ENCODE measurements at places on chromosomes 5 and 9. TPM values are rescaled to one million over a fixed set of nuclear protein-coding genes. Genes with fewer than 3 reads are reported as not detected.
A peak's percentile ranks its signal among the peaks of the same experiment; 100 is the strongest.

DNA sequence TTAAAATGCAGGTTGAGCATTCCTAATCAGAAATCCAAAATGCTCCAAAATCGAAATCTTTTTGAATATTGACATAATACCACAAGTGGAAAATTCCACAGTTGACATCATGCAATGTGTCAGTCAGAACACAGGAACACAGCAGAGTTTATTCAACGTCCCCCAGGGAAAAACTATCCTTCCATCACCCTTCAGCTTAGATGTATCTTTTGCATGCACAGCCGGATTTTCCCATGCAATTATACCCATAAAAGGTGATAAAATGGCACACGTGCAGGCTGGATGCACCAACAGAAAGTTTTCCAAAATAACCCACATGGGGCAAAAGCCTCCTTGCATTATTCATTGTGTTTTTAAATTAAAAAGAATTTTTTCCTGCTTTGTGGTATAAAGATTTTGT lies 71.2 kb downstream of the RAB24 start:
- DNase-seq, result no peak

- DNase-seq, result no peak
These were observed 118.5 kb upstream of the LPCAT1 start for GRCh38 chr5:1642221-1642620.

DNA sequence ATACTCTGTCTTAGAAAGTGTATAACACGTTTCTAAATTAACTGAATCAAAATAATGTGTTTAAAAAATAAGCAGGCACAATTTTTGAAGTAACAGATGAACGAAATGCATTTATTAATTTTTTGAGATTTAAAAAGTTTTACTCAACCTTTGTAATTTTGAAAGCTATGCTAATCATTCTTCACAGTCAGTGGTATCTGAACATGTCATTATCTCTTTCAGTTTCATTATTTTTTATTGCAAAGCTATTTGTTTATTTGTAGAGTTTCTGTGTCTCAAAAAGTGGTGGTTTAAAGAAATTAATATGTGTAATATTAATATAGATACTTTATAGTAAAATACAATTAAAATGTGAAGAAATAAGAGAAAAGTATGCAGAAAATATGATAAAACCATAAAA lies 11.2 kb downstream of the CHSY3 start:
- no peak for DNase-seq

DNA sequence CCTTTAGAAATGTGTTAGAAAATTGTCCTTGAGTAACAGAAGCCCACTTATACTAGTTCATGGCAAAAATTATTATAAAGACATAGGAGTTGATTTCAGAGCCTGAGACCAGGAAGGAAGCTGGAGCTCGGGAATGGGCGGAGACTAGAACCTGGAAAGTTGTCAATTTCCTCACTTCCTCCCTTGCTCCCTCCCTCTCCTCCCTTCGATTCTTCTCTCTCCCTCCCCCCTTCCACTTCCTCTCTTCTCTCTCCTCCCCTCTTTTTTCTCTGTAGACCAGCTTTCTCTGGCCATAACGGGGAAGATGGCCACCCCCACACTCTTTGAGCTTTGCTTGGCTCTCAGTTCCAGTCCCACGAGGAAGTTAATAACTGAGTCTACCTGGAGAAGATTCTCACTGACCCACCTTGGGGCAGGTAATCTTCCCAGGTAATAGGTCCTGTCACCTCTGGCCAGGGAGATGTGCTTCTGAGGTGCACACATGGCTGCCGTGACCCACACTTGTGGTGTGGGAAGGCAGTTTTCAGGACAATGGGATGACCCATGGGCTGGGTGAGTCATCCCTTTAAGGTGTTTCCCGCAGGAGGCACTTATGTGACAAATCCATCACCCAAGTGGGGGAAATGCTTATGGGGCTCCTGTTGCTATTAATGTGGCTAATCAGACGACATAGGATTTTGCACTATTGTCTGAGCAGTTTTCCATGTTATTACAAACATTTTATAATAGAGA lies 78.7 kb downstream of the HSPA4 start:
- no peak for DNase-seq

DNA sequence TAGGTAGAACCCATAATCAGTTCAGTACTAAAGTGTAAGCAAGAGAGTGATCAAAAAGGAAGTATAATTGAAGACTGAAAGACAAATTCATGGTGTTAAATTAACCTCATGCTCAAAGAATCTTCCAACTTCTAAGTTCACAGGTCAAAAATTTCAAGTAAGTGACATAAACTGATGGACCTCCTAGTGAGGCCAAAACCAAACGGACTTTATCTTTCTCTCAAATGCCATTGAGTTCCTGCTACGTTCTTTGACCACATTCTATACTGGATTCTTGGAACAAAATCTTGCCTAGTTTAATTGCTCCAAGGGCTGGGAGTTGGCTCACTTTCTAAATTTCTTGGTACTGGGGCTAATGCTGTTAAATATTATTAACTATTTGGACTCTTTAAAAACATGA lies 794.9 kb downstream of the TLE4 start:
- DNase-seq, result no peak

DNA sequence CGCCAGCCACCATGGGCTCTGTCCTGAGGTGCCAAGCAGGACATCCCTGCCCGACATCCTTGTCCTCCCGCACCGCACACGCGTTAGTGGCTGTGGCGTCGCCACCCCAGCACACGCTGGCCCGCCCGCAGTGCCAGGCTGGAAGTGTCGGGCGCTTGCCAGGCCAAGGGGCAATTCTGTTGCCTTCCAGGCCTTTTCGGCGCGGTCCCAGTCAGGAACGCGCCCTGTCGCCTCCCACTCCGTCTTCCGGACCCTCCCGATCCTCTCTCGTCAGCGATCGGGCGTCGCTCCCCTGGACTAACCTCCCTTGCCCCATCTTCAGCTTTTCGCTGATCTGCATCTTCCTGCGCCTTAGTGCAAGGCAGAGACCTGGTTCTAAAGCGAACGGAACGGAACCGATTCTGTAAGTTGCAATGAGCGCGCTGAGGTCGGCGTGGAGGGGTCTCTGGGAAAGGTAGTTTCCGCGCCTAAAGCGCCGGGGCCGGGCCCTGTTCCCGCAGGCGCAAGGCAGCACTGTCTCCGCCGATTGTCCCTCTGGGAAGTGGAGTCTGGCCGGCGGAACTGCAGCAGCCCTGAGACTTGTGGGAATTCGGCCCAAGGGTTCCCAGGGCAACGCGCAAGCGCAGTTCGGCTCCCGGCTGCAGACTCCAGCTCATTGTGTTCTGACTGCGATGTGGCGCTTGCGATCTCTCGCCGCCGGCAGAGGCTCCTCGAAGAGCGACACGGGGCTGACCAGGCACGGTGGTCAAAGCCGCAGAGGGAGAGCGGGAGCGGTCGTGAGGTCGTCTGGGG lies at the start of gene ZNF454:
TSS of gene ZNF454 (plus strand) at position 630 of the 792 bp plus-strand sequence. CDS start 1,594 bp downstream, outside the sequence.
- DNase-seq, result no peak

- no peak for DNase-seq
These were observed 70.9 kb downstream of the PRLR start for GRCh38 chr5:35159370-35159742.

DNA sequence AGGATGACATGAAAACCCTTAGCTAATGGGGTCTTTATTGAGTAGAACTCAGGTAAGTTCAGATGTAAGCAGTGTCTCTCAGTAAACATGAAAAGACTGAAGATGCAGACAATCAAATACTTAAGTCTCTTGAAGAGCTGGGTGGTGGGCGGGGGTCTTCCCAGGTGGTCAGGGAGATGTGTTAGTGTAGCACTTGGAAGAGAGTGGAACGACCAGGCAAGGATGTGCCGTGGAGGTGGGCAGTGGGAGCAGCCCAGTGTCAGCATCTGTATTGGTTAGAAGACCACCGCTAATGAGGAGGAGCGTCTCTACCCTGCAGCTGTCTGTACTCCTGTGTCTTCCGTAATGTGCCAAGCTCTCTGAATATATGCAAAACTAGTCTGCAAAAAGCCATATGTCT lies 4.4 kb downstream of the S1PR3 start:
- no peak for DNase-seq

- no peak for DNase-seq
These were observed 2060.5 kb downstream of the MAT2B start for GRCh38 chr5:165565911-165566310.

DNA sequence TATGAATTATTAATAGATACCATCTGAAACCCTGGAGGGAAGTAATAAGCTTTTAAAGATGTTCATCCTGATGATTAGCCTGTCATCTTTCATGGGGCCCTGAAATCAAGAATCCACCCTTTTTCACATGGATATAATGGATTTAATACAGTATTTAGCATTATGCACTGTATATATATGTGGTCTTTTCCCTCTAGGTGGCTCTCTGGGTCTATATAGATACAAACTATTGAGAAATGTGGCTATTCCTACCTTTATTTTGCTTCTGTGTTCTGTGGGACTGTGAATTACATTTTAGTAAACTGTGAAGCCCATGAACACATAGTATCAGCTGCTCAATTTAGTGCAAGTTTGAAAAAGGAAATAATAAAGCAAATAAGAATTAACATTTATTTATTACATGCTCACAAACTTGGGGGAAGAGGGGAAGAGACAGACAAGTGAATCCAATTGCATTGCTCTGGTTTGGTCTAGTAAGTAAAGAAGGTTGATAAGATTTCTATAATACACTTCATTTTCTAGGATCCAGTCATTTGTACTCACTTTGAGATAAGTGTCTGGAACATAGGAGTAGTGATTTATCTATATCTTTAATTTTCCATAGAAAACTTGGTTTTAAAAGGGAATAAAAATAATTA lies 112.2 kb downstream of the SCAMP1 start:
- DNase-seq, result no peak

DNA sequence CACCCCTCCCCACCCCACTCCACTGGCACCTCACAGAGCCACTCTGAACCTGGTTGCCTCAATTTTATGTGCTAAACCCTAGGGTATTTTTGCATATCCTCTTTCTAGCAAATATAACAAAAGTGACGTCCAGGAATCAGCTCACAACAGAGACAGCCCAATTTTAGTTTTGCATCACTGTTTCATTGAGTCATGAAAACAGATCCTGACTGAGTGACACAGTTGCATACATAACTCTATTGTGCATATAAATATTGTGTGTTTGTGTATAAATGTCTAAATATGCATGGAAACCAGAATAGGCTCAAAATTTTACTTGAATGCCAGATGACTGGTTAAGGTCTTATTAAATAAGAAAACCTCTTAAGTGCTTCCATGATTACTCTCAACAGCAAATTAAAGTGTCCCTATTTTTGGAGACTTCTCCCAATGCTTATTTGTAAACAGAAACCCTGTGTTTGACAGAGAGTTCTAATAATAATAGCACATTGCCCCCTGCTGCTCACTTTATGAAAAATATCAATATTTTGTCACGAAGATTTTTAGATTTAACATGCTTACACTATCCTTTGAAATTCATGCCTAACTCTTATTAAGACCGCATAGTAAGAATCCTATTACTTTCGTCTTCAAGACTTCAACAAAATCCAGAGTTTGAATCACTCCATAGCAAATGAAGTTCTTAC lies 75.5 kb upstream of the PRRC1 start:
- no peak for DNase-seq

DNA sequence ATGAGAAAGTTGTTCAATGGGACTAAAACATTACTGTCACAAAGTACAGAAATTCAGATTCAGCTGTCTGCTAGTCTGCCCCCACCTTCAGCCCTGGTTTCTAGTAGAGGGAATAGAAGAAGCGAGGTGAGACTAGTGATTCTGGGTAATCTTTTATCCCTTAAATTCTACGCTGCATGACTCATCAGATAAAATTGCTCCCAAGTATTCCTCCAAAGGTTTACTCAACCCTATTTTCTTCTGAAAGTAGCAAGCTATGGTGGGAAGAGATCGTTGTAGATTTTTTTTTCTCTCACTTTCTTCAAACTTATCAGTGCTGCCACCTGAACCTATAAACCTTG lies 318.9 kb upstream of the RIOK2 start:
- DNase-seq, result no peak

- no peak for DNase-seq
These were observed 31.2 kb downstream of the PTCD2 start for GRCh38 chr5:72351376-72351775.

DNA sequence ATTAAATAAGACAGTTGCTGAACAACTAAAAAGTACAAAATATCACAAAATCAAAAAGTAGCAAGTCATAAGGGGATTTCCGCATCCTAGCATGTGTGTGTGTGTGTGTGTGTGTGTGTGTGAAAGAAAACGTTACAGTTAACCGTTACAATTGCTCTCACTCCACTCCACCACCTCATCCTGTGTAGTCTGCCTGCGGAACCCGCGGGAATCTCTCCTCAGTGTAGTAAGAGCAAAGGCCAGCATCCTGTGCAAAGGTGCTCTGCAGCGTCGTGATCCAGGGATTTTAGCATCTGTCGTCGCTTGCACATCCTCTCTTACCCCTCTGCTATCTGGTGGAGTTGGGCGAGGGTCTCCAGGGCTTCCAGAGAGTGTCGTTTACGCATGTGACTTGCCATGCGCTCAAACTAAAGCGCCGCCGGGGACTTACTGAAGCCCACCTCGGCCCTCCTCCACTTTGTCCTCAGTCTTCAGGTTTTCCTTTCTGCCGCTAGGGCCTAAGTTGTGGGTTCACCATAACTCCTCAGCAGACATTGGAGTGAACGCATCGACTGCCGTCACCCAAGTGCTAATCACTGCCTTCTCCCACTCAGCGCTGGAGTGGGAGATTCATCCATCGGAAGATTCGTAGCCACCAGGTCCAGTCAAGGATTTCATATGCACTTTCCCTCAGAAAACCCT lies 3.9 kb downstream of the CDKN2B start:
- DNase-seq, result peak; percentile 41

DNA sequence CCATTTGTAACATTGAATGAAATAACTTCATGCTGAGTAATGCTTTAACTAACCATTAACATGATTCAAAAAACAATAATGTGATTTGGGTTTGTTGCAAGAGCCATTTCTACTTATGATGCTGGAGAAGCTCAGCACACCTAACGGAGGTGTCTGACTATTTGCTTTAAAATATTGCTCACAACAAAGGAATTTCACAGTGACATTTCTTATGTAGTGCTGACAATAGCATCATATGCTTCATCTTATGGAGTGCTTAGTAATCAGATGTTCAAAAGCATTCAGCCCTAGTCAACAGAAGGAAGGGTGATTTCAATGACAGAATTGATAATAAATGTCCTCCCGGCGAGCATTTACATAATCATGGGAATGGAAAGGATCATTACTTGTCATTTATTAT lies 1003.3 kb upstream of the COX7C start:
- DNase-seq, result no peak

DNA sequence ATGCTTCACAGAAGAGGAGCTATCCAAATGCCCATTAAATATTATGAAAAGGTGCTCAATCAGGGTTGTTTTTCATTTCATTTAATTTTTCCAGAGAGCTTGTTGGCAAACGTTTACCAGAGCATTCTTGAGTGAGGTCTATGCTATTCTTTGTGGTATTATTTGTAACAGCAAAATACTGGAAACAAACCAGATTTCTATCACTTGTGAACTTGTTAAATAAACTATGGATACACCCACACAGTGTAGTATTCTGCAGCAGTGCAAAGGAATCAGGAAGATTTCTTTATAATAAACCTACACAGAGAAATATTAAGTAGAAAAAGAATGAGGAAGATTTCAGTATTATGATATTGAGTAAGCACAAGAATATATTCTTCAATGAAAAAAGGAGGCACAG lies 15.0 kb upstream of the SLC1A1 start:
- DNase-seq, result no peak

The FBP1 gene
- 0.21 TPM for total RNA-seq

The LCN6 gene
- total RNA-seq, result not detected

The PCDH1 gene
- not detected for total RNA-seq

The SLC2A6 gene
- total RNA-seq, result 14.1 TPM

The NUTM2G gene
- total RNA-seq, result not detected

The TPRN gene
- 10.9 TPM for total RNA-seq

The REEP2 gene
- 1.1 TPM for total RNA-seq

The FAM221B gene
- not detected for total RNA-seq

The ABO gene
- total RNA-seq, result not detected

Measured in activated CD8-positive, alpha-beta T cell treated with anti-CD3 and anti-CD28 coated beads, Interleukin-2, amount 10 ng/mL, durations not matched to agents 7 days and 5 days (primary cell).